ENCODE measurements at places on chromosomes 5 and 9.

- DNase-seq, result no peak
Measured at GRCh38 chr9:16996901-16997491, 126.5 kb upstream of the BNC2 start.

DNA sequence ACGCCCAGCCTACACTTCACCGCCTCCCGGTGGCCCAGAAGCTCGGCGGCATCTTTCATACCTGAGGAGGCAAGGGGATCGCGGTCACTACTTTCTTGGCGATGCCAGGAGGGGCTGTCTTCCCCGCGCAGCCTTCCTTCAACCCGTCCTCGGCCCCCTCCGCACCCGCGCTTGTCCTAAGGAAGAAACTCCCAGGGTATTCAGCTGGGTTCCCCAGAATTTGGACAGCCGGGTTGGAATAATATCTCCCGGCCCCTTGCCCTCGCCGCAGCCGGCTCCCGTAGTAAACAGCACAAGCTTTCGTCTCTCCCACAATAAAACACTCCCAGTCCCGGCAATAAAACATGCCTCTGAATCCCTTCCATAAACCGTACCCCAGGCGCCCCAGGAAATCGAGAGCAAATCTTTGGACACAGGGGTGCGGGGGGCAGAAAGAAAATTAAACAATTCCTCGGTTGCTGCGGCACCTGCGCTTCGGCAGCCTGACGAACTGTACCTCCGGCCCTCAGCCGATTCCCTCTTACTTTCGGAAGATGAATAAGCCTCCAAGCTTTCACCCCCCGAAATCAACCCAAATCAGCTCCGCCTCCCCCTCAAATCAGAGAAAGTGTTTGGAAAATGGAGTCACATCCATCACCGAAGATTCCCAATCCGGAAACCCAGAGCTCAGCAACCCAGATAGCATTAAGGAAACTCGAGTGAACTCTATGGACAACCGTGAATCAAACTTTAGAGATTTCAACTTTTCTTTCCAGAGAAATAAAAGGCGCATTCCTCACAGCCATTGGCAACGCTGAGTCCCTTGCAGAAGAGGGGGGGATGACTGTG, 1.1 kb downstream of the OTP start:
- DNase-seq, result no peak

- no peak for DNase-seq
Measured at GRCh38 chr5:6408627-6409446, 30.5 kb upstream of the MED10 start.

GRCh38 chr5:97570242-97570641, 387.2 kb upstream of the RIOK2 start:
- no peak for DNase-seq

GRCh38 chr5:68114378-68115040, 101.0 kb upstream of the PIK3R1 start:
- DNase-seq, result no peak

DNA sequence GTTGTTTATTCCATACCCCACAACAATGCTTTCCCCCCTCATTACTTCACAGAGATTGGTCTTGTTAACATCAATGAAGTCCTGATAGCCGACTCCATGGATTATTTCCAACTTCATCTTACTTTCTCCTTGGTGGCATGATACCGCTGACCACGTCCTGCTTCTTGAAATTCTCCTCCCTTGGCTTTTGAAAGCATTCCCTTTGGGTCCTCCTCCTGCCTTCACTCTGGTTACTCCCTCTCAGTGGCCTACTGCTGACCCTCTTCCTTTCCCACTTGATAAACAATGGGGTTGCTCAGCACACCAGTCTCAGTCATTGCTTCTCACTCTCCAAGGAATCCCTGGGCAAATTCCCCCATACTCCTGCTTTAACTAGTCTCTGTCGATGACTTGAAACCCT, 283.9 kb downstream of the SEC61B start:
- no peak for DNase-seq

DNA sequence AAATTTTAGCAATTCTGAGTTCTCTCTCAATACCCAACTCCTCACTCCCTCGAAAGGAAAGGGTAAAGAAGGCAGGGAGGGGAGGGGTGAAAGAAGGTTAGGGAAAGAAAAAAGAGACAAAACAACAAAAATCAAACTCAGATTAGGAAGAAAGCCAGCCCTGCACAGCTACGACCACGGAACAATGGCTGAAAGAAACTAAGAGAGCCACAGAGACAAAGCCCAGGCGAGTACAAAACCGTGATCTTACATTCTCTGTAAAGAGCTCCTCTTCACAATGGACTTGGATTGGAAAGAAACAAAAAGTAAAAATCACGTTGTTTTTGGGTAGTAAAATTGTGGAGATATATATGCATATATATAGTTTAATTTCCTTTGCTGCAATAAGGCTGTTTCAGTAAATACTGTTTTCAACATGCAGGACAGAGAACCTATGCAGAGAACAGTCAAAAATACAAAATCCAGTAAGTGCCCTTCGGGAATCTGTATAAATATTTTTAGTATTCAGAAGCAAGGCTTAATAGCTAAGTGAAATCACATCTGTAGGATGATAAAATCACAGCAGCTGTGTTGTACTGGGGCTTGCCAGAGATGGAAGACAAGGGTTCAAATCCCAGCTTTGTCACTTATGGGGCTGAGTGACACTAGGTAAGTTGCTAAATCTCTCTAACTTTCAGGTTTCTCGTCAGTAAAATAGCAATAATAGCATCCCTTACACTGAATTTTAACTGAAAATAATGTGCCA, 16.9 kb downstream of the PSMB7 start:
- DNase-seq, result no peak

DNA sequence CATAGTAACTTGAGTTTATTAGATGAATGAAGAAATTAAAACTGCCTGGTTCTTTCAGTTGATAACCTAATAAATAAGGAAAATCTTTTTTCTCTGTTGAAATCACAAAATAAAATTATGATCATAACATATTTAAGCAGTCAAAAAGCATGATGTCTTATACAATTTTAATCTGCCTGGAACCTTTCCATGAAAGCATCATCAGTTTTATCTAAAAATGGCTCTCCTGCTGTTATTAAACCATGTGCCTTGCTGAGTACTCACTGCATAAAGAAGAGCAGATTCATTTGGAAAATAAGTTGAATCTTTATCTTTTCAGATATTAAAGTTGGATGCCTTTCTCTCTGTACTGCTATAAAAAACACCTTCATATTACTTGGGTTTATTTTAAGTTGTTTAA, 148.8 kb downstream of the SLC24A2 start:
- no peak for DNase-seq
